ENCODE measurements at places on chromosomes 13 and 19. TPM values are rescaled to one million over a fixed set of nuclear protein-coding genes. Genes with fewer than 3 reads are reported as not detected.

- no peak for DNase-seq
These were observed 234.9 kb downstream of the TUBA3C start for GRCh38 chr13:18946738-18947137.

PAF1 gene
- 12.5 TPM for total RNA-seq

GRCh38 chr13:30446126-30446500 lies 19.6 kb downstream of the HMGB1 start:
- no peak for DNase-seq

- no peak for DNase-seq
These were observed 145.5 kb downstream of the URI1 start for GRCh38 chr19:30087381-30088138.

DNA sequence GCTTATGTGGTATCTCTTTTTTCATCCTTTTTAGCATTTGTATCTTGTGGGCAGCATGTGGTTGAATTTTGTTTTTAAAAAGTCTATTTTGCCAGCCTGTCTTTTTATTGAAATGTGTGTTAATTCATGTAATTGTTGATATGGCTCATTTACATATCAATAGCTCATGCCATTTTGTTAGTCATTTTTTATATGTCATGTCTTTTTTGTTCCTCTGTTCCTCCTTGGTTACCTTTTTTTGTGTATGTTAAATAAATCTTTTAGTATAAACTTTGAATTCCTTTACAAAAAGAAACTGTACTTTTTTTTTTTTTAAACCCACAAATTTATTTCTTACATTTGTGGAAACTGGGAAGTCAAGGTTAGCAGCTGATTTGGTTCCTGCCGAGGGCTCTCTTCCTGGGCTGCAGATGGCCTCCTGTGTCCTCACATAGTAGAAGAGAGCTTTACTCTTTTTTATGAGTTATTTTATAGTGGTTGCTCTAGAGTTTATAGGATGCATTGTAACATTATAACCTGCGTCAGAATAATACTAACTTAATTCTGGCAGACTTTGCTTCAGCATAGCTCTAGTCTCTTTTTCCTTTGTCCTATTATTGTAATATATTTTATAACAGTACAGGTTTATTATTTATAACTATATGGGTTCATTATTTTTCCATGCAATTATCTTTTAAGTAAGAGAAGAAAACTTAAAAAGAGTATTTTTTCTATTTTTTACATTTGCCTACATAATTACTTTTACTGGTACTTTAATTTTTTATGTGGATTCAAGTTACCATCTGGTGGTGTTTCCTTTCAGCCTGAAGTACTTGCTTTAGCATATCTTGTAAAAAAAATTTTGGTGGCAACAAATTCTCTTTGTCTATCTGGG lies 86.3 kb downstream of the URI1 start:
- no peak for DNase-seq

All from umbilical cord (tissue), 2 donors.